ENCODE measurements at places on chromosomes 6 and 20.
A peak's percentile ranks its signal among the peaks of the same experiment; 100 is the strongest.

- no peak for DNase-seq
Observed at GRCh38 chr20:7308163-7308562, 540.7 kb downstream of the BMP2 start.

DNA sequence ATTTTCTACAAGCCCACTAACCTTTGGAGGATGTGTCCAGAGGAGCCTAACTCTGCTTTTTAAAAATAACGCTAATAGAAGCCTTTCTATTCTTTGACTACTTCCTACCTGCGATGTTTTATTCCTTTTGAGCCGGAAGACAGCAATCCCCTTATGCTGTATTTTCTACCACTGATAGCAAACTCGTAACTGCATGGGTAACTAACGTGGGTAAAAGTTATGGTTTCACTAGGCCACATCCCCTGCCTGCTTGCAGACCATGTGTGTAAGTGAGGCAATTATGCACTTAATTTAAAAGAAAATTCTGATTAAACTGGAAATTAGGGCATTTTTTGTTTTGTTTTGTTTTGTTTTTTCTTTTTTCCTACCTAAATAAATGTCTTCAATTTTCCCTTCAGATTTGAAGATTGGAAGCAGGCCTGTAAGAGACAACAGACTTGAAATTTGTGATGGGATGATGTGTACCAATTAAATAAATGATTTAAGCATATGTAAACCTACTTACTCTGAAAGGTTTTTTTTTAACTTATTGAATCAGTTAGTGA, 931 bp downstream of the UFL1 start:
- peak; percentile 20 for DNase-seq

- no peak for DNase-seq
Observed at GRCh38 chr6:39083231-39083634, 31.8 kb downstream of the SAYSD1 start.

DNA sequence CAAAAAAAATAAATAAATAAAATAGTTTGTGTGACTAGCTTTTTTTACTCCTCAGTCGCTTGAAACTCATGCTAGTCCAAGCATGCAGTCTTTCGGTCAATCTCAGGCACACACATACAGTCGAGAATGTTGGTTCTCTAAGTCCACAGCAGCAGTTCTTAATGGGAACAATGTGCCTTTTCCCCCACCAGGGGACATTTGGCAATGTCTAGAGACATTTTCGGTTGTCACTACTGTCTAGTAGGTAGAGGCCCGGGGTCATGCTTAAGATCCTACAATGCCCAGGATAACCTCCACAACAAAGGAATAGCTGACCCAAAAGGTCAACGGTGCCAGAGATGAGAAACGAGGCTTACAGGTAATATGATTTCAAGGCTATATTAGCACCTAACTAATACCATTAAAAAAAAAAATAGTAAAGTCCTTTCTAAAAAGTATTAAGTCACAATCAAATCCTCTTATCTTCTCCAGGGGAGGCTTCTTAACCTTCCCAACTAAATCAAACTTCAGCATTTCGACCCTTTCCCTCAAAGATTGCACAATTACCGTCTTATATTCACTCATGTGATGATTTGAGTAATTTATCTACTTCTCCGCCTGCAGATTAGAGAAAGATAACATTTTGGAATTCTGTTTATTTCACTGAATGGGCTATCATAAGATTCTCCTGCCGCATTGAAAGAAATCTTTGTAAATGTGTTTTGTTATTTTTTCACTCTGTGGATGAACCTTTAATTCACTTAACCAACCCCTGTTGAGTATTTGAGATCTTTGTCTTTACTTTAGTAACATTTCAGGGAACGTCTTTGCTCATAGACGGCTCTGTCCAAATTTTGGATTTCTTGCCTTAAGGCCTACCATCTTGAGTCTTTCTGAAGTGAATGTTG, 8.1 kb upstream of the SALL4 start:
- no peak for DNase-seq

GRCh38 chr6:159163901-159164370, 5.3 kb upstream of the FNDC1 start:
- no peak for DNase-seq

Data from SK-N-MC (cell line).